Activated naive CD4-positive, alpha-beta T cell treated with Interleukin-2 at 50 U/mL for 16 hours (primary cell): ENCODE measurements at places on chromosomes 11 and 22.

GRCh38 chr22:22164541-22165272 is 79.9 kb upstream of the VPREB1 start:
- DNase-seq, result no peak

GRCh38 chr11:80831374-80831773 is 1390.5 kb upstream of the TENM4 start:
- no peak for DNase-seq

DNA sequence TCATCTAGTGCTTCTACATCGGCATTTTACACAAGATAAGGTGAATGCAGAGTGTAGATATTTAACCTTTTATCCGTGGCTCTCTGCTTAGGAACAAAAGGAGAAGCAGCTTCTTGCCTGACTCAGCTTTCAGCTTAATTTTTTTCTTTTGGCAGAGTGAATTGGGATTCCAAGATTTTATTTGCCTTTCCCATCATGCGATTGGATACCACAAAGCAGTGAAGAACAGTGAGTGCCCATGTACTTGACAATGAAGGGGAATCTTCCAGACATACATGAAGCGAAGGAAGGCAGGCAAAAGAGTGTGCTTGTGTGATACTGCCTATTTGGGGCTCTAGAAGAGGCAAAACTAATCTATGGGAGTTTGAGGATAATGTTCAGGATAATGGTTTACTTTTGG is 17.0 kb upstream of the CHKA start:
- DNase-seq, result no peak

- DNase-seq, result no peak
Measured at GRCh38 chr11:2940921-2941821, 12.0 kb upstream of the PHLDA2 start.

GRCh38 chr22:27867085-27867952 is 51.7 kb downstream of the PITPNB start:
- DNase-seq, result no peak

GRCh38 chr11:62104816-62105653 is 18.8 kb upstream of the INCENP start:
- peak; percentile 4 for DNase-seq

GRCh38 chr11:44310463-44311272 is 729 bp upstream of the ALX4 start:
- DNase-seq, result no peak

- DNase-seq, result no peak
Measured at GRCh38 chr11:12669930-12670329, 4.3 kb upstream of the TEAD1 start.
